ENCODE measurements at places on chromosomes 12 and 14.

GRCh38 chr12:122593910-122594309 lies 66.9 kb downstream of the KNTC1 start:
- DNase-seq: no peak

- DNase-seq: peak; percentile 97
Observed at GRCh38 chr12:118135788-118136558, at the start of gene PEBP1. TSS of gene PEBP1 (plus strand) at chr12:118136124. CDS start at chr12:118136210, 86 bp downstream.

- DNase-seq: no peak
Observed at GRCh38 chr12:122467983-122468382, 32.7 kb downstream of the ZCCHC8 start.

GRCh38 chr12:100936661-100937060 lies 142.1 kb downstream of the ANO4 start:
- no peak for DNase-seq

DNA sequence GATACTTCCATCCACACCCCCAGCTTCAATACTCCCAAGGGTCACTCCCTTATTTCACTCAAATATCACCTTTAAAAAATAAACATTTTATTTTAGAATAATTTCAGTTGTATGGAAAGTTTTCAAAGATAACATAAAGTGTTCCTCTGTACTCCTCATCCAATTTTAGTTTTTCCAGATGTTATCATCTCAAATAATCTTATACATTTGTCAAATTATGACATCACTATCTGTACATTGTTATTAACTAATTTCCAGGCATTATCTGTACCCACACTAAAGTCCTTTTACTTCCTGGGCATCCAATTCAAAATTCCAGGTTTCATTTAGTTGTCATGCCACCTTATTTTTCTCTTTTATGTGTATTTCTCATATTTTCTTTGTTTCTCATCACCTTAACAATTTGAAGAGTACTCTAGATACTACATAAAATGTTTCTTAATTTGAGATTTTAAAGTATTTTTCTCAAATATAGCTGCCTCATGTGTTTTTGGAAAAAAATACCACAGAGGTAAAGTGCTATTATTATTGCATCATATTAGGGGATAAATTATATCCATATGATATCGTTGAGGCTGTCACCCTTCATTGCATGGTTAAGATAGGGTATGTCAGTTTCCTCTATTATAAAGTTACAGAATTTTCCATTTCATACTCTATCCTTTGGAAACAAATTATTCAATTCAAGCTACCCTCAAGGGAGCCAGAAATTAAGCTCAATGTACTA lies 571.0 kb downstream of the SLC6A15 start:
- DNase-seq: no peak

GRCh38 chr14:55388160-55388559 lies 23.5 kb downstream of the ATG14 start:
- no peak for DNase-seq

- no peak for DNase-seq
Observed at GRCh38 chr12:90925562-90925961, 29.4 kb downstream of the CCER1 start.

GRCh38 chr12:28794211-28794610 lies 354.9 kb upstream of the FAR2 start:
- DNase-seq: no peak

DNA sequence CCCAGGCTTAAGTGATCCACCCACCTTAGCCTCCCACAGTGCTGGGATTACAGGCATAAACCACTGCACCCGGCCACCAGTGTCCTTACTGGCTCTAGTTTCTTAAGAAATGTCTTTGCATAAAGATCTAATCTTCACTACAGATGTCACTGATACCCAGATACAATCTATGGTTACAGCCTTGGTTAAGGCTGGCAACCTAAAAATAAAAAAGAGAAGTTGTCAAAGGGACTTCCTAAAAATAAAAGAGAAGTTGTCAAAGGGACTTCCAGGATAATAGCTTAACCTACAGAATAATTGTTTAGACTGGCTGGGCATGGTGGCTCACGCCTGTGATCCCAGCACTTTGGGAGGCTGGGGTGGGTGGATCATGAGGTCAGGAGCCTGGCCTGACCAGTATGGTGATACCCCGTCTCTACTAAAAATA lies 27.6 kb downstream of the ETFBKMT start:
- no peak for DNase-seq

GRCh38 chr12:65657635-65658034 lies 166.6 kb upstream of the HMGA2 start:
- no peak for DNase-seq

- no peak for DNase-seq
Observed at GRCh38 chr12:23426328-23426727, 523.1 kb downstream of the SOX5 start.

DNA sequence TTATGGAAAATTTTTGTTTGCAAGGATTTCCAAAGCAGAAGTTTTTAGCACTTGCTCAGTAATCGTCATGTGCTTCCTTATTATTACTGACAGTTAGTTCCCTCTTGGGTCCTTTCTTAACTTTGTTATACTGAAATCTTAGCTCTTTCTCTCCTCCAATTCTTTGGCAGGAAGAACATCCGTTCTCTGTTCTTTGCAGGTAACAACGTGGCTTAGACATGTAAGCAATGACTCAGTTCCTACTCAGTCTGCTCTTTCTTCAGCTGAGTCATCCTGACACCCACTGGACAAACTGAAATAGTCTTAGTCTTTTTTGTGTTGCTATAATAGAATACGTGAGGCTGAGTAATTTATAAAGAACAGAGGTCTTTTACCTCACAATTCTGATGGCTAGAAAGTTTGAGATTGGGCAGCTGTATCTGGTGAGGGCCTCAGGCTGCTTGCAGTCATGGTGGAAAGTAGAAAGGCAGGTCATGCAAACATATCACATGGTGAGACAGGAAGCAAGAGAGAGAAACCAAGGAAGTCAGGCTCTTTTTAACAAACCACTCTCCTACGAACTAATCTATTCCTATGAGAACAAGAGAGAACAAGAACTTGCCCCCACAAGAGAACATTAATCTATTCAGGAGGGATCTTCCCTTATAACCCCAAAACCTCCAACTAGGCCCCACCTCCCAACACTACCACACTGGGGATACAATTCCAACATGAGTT lies 49.2 kb downstream of the TESPA1 start:
- no peak for DNase-seq

DNA sequence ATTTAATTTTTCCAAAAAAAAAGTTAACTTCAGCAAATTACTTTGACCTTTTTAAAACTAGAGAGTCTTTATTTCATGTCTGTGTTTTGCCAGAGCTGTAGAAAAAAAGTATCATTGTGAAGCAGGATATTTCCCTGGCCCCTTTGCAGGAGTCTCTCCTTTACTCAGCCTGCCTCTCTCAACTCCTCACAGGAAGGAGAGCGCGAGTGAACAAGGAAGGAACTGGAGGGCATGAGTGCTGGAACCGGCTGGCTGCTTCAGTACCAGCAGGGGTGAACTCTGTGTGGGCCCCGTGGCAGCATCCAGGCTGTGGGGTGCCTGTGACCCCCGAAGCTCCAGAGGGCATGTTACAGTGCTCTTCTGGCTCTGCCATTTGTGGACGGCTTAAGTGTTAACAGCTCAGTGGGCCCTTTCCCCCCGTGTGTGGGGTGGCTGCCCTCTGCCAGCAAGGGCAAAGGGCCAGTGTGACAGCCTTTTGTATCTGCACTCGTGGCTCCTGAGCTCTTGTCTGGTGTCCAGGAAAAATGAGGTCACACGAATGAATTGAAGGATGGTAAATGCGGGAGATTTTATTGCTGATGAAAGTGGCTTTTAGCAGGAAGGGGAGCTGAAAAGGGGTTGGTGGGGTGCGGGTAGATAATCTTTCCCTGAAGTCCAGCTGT lies 76.6 kb upstream of the KCNH3 start:
- peak; percentile 65 for DNase-seq

GRCh38 chr14:67618617-67619063 lies 1.1 kb upstream of the ARG2 start:
- no peak for DNase-seq

- no peak for DNase-seq
Observed at GRCh38 chr12:103422746-103423515, 72.8 kb downstream of the C12orf42 start.

GRCh38 chr12:52246720-52247621 lies 13.9 kb downstream of the KRT7 start:
- no peak for DNase-seq

GRCh38 chr14:61344437-61345150 lies 23.2 kb downstream of the PRKCH start:
- DNase-seq: no peak

DNA sequence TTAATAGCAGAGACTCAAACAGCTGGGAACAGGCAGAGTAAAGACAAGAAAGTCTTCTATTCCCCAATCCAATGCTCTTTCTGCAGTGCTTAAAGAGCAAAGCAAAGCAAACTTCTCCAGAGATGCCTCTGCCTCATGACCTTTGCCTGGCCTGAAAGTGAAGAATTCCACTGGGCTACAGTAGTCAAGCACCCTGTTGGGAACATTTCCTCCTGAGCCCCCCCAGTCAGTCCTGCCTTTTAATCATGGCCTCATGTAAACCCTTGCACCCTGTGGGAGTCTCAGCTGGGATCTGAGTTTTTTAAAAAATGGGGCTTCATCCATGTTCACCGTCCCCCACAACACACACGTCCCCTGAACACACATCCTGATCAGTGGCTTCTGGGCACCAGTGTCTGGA lies 62.7 kb upstream of the TSPAN11 start:
- no peak for DNase-seq

DNA sequence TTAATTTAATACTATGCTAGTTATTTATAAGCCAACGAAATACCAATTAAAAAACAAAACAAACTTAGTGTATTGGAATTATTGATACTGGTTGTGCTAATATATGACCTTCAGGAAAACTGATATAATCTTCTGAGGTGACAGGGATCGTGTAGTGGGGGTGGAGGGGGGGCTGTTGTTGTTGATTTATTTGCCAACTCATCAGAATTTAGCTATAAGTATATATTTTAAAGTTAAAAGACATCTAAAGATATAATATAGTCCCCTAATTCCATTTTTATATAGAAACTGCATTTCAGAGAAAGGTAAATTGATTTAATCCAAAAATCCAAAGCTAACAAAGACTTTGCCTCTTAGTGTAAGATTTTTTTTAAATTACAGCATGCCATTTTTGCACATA lies 210.5 kb downstream of the LRRK2 start:
- DNase-seq: no peak

DNA sequence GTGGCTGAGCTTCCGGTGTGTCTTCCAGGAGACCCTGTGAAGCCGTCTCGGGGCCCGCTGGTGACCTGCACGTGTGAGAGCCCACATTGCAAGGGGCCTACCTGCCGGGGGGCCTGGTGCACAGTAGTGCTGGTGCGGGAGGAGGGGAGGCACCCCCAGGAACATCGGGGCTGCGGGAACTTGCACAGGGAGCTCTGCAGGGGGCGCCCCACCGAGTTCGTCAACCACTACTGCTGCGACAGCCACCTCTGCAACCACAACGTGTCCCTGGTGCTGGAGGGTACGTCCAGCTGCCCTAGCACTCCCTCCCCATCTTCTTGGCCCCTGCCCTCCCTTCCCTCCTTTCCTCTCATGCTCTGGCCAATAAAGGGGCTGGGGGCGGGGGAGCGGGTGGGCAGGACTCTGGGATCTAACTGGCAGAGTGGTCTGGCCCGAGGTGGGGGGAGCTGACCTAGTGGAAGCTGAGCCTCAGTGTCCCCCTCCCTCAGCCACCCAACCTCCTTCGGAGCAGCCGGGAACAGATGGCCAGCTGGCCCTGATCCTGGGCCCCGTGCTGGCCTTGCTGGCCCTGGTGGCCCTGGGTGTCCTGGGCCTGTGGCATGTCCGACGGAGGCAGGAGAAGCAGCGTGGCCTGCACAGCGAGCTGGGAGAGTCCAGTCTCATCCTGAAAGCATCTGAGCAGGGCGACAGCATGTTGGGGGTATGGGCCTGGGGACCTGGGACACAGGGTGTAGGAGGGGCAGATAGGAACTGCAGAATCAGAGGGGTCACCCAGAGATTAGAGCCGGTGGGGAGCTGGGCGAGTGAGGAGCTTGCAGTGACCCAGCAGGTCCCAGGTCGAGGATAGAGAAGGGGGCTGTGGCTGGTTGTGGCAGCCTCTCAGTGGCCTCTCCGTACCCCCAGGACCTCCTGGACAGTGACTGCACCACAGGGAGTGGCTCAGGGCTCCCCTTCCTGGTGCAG lies 6.0 kb downstream of the ACVRL1 start:
- no peak for DNase-seq

DNA sequence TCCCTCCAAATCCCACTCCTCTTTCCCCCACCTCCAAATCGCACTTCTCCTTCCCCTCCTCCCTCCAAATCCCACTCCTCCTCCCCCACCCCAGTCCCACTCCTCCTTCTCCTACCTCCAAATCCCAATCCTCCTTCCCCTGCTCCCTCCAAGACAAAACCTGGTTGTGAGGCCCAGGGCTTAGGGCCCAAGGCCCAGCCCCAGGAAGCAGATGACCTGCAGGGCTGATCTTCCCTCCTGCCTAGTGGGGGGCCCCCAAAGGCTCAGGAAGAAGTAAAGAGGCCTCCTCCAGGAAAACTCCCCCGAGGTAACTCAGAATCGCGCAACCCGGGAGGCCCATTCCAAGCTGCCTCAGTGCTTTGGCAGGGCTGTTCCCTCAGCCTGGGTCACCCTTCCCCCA lies 34.4 kb downstream of the NCOR2 start:
- no peak for DNase-seq

DNA sequence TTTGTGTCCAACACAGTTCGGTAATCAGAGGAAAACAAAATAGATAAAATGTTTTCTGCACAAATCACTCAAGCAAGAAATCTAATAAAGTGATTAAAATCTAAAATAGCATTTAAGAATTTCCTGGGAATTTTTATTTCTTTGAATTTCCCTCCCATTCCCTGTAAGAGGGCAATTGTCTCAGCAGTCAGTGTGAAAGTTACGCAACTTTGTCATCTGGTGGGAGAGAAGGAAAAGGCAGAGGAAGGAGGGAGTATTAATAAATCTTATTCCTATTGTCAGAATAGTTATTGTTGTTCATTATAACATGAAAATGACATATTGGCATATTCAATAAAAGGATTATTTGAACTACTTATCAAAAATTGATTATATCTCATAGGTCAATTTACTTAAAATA lies 464.9 kb downstream of the PRKD1 start:
- DNase-seq: no peak

DNA sequence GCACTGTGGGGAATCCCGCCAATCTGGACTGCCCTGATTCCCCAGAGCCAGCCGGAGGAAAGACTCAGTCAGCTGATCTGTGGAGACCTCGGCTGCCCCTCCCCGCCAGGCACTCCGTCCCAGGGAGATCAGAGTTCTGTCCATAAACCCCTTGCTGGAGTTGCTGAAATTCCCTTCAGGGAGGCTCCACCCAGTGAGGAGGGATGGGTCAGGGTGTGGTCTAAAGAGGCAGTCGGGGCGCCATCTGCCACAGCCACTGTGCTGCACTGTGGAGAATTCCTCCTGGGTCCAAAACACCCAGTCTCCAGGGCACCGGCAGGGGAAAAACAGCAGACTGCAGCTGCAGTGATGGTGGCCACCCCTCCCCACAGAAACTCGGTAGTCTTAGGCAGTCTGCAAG lies 1922.3 kb upstream of the FLRT2 start:
- no peak for DNase-seq

- DNase-seq: no peak
Observed at GRCh38 chr12:13980538-13981295, 685 bp downstream of the GRIN2B start.

DNA sequence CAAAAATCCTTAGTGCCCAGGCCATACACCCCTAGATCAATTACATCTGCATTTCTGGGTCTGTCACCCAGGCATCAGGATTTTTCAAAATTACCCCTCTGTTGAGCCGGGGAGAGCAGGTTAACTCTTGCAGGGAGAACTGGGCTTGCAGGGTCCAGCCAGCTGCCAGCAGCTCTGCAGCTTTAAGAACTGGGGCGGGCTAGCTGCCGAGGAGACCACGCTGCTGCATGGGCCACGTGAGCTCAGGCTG lies at the start of gene DGLUCY:
Gene DGLUCY, plus strand, starts transcription at position 245 of the 250 bp plus-strand sequence. CDS start 46,222 bp downstream, outside the sequence.
- DNase-seq: peak; percentile 89
